SJCRH30 (cell line): ENCODE measurements at places on chromosomes 7 and 10. TPM values are rescaled to one million over a fixed set of nuclear protein-coding genes. Genes with fewer than 3 reads are reported as not detected.
A peak's percentile ranks its signal among the peaks of the same experiment; 100 is the strongest.

DNA sequence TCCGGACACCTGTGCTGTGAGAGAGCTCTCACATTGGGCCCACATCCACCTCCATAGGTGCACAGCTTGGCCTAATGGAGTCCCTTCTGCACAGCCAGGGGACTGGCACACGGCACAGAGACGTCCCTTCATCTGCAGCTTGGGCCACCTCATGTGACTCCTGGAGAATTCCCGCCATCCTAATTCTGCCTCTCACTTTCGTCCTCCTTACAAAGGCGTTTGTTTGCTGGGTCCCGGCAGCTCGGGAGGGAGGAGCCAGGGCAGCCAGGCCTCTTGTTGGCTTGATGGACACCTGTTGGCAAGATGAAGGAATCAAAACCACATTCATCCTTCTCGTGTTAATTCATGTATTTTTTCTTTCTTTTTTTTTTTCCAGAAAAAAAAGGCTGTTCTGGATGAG is 30.7 kb upstream of the TTYH3 start:
- no peak for DNase-seq

The TDRD1 gene
- 0.61 TPM in 2 replicates for total RNA-seq

The HECTD2 gene
- total RNA-seq: 11.4 and 11.9 TPM in 2 replicates

The VWDE gene
- total RNA-seq: not detected in 2 replicates

DNA sequence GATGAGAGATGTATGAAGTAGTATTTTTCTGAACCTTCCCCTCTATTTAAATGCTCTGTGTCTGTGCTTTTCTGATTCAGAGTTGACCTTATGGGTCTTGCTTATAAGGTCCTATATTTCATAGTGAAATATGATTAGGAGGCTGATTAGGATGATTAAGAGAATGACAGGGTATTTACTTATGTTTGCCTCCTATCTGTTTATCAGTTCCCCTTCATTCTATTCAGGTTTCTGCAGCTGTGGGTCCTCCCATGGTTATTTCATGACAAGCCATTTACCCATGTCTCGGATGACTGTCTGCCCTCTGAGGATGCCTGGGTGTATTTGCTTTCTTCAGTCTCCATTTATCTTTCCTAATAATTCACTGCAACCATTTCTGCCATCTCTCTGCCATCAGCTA is 16.9 kb downstream of the RPA3 start:
- DNase-seq: no peak

DNA sequence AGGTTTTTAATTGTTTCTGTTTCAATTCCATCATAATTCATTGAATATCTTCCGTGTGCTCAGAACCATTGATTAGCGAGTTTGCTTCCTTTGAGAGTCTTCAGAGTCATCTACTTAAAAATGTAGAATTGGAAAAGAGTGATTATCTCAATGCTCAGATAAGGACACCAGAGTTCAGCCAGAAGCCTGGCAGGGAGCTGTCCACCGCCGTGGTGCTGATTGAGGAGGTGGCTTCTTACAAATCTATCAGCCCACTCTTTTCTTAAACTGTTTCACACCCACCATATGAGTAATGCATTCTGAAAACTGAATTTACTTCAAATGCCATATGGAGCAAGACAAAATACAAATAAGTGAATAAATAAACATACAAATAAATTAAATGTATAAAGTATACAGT is 79.3 kb downstream of the INSYN2A start:
- DNase-seq: peak; percentile 73

DNA sequence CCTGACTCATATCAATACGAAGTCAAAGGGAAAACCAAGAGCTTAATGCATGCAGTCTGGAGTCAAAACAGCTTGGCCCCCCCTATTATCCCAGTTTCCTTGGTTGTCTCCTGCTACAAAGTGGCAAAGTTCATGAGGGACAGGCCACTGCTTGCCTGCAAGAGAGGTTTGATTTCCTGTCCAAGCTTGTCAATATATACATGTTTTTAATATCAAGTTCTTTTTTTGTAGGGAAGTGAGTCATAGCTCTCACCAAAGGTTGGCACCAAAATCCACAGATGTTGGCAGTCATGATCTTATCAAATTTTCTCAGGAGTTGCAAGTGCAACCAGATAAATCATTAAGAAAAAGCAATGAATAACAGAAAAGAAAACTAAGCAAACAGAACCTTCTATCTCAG is 176.8 kb downstream of the COBL start:
- DNase-seq: no peak

The SEC61G gene
- total RNA-seq: 340 and 359 TPM in 2 replicates

The PTPN20 gene
- not detected in 2 replicates for total RNA-seq

The ERVW-1 gene
- total RNA-seq: 66.6 and 78.1 TPM in 2 replicates

The GHRHR gene
- total RNA-seq: not detected in 2 replicates

The CFAP46 gene
- 1.1 and 1.7 TPM in 2 replicates for total RNA-seq

GRCh38 chr10:73168465-73168803 is 515 bp downstream of the FAM149B1 start:
- no peak for DNase-seq

The RRP12 gene
- total RNA-seq: 24.2 and 26.8 TPM in 2 replicates

- DNase-seq: no peak
Observed at GRCh38 chr10:73859784-73860491, 14.4 kb downstream of the CAMK2G start.

- DNase-seq: no peak
Observed at GRCh38 chr7:89695241-89695640, 459.0 kb upstream of the STEAP1 start.

DNA sequence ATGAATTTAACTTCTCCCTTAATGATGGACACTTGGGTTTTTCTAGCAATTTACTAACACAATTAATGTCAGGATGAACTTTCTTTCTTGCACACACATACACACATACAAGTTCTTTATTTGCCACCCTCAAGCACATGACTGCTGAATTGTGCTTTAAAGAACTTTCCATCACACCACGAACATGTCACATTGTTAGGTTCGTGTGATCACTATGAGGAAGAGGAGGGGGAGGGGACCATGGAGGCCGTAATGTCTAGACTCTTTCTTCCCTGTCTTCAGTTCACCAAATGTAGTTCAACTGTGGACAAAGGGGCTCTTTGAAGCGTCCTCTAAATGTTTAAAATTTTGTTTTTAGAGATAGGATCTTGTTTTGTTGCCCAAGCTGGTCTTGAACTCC is 31.0 kb downstream of the NUP42 start:
- DNase-seq: no peak

The CTAGE8 gene
- not detected in 2 replicates for total RNA-seq

DNA sequence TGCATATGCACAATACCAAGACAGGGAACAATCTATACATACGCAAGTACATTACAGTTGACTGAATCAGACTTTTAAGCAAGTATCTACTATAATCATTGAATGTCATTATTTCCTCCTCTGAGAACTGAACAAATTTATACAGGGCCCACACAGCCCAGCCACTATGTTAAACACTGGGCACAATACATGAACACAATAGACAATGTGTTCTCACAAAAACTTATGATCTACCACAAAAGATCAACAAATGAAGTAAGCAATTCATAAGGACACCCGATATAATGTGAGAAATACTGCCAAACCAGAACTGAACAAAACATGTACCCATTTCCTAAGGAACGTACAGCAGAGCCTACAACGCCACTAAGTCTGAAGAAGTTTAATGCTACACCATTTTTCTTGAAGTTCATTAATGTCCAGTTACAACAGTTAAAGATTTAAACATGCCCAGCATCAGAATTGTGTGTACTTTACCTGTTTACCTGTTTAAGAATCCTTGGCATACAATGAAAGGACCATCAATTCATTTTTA is 31.5 kb downstream of the SHTN1 start:
- DNase-seq: no peak

The TRIM73 gene
- total RNA-seq: 0.20 and 1.8 TPM in 2 replicates

- DNase-seq: no peak
Observed at GRCh38 chr10:12381536-12382156, 32.3 kb downstream of the CAMK1D start.

The NUTM2E gene
- 0.02 and 0.03 TPM in 2 replicates for total RNA-seq

The BLOC1S2 gene
- total RNA-seq: 55.5 and 59.7 TPM in 2 replicates

GRCh38 chr7:37007268-37007667 is 283.0 kb upstream of the AOAH start:
- DNase-seq: no peak

GRCh38 chr10:68989317-68989990 is 851 bp downstream of the KIFBP start:
- no peak for DNase-seq

DNA sequence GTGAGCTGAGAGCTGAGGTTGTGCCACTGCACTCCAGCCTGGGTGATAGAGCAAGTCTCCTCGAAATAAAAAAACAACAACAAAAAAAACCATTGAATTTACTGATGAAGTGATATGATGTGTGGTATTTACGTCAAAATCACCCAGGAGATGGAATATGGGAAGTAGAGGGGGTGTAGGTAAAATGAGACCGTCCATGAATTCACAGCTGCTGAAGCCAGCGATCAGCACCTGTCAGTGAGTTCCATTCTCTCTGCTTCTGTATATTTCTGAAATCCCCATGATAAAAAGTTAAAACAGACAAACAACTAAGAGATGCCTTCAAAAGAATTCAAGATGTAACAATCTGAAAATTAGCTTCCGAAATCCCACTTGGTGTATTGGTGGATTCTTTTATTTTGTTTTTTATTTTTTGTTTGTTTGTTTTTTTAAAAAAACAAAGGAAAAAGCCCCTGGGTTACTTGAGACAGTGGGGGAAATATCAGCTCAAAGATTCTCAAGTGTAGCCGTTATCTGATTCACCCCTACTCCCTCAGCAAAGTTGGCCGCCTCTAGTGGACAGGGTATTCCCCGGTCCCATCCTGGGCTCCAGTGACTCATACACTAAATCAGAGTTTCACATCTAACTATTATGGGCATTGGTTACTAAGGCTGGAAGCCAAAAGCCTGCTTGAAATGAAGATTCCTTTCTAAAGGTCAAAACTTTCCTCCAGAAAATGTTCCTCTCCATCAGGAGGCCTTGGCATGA is 76.4 kb downstream of the MAP3K8 start:
- peak; percentile 7 for DNase-seq

- DNase-seq: peak; percentile 5
Observed at GRCh38 chr10:132036153-132036886, 29.4 kb upstream of the JAKMIP3 start.

GRCh38 chr10:52129410-52130178 is 184.5 kb upstream of the DKK1 start:
- no peak for DNase-seq

The C7orf57 gene
- 0.06 TPM in 1 of 2 replicates, not detected in the other for total RNA-seq

- no peak for DNase-seq
Observed at GRCh38 chr7:82268632-82269031, 174.9 kb downstream of the CACNA2D1 start.

The GRB10 gene
- total RNA-seq: 0.58 and 0.95 TPM in 2 replicates

The IFIT3 gene
- total RNA-seq: 0.73 and 0.76 TPM in 2 replicates

- no peak for DNase-seq
Observed at GRCh38 chr10:4865945-4866661, 40.1 kb downstream of the AKR1E2 start.

GRCh38 chr7:122652876-122653275 is 46.0 kb downstream of the RNF133 start:
- DNase-seq: no peak

DNA sequence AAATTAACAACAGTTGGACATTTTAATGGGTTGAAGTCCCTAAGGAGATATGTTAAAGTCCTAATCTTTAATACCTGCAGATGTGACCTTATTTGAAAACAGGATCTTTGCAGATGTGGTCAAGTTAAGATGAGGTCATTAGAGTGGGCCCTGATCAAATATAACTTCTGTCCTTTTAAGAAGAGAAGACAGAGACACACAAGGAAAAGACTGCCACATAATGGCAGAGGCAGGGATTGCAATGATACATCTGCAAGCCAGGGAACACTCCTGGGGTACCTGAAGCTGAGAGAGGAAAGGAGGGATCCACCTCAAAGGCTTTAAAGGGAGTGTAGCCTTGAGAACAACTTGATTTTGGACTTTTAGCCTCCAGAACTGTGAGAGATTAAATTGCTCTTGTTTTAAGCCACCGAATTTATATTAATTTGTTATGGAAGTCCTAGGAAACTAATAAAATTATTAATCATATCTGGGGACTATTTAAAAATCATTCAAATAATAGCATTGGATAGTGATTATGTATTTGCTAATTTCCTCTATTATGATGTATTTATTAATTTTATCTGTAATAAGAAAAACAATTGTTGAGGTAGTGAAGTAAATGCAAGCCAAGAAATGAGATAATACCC is 700.0 kb upstream of the PCDH15 start:
- peak; percentile 43 for DNase-seq

DNA sequence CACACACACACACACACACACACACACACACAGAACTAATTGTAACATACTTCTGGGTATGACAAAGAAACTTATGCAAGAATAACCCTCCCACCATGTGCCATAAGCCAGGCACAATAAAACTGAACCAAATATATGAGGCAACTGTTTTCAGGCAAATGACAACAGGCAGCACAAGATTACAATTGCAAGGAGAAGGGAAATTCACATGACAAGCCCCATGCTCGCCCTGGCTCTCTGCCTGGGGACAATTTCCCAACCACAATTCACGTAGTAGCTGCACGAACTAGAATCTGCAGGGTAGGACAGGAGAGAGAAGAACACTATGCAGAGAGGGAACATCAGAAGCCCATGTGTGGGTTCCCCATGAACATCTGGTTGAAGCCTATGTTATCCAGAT is 143.3 kb downstream of the CALN1 start:
- DNase-seq: no peak

The ZPBP gene
- not detected in 2 replicates for total RNA-seq

DNA sequence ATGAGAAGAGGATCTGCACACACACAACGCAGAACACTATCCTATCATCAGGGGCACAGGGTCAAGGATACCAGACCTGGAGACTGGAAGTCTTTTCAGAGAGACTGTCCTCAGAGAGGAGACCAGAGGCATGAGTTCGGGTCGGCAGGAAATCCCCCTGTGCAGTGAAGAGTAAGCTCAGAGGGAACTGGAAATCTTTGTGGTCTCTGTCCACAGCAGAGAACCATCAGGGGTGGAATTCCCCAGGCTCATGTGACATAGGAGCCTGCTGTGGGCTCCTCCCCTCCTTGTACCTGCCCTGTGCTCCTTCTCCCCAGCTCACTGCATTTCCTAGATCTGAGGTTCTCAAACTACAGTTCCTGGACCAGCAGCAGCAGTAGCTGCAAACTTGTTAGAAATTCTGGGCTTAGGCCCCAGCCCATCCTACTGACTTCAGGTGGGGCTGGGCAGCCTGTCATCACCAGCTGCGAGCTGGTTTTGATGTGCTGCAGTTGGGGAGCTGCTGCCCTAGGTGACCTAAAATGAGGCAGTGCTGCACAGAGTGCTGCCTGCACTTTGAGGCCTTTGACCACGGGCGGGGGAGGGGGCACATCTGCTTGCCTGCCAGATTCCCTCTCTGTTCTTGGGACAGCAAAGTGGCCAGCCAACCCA is 2.4 kb downstream of the ZMIZ2 start:
- DNase-seq: no peak

The ABCB1 gene
- total RNA-seq: not detected in 2 replicates

DNA sequence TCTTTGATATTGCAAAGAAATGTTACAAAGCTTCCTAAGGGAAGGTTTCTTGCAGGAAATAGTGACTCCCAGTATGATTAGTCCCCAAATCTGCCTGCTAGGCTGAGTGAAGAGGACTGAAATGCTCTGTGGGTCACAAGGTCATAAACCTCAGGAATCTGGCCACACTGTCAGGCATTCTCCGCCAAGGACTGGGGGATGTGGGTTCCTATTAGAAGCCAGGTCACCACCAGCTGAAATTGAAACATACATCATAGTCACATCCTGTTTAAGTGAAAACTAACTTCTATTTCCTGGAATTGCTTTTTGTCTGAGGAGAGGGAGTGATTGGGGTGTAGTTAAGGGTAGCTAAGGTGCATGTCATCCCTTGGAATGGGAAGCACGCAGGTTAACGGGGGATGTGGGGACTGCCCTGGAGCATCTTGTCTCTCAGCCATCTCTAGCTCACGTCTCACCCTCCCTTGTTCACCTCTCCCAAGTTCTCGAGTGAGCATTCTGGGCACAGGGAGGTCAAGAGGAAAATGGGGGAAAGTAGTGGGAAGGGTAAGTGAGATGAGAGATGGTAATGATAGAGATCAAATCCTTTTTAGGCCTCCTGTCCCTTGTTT is 12.0 kb upstream of the GSAP start:
- peak; percentile 42 for DNase-seq
